ENCODE measurements at places on chromosomes 4 and X.

DNA sequence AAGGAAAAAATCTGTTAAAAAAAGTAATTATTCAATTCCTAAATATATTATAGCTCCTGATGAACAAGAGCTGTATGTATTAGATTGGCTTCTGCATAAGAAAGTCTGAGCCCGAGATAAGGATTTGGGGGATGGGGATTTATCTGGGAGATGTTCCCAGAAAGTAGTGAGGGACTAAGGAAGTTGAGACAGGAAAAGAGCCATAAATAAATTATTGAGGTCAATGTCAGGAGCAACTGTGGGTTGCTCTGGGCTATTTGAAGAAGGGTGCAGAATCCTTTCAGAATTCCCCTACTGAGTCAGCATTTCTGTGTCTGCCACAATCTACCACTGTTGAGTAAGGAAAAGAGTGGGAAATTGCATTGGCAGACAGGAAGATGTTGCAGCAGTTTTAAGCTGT, 3.1 kb upstream of the TDO2 start:
- no peak for DNase-seq

GRCh38 chrX:22310779-22311178, 38.1 kb downstream of the CBLL2 start:
- DNase-seq = no peak

DNA sequence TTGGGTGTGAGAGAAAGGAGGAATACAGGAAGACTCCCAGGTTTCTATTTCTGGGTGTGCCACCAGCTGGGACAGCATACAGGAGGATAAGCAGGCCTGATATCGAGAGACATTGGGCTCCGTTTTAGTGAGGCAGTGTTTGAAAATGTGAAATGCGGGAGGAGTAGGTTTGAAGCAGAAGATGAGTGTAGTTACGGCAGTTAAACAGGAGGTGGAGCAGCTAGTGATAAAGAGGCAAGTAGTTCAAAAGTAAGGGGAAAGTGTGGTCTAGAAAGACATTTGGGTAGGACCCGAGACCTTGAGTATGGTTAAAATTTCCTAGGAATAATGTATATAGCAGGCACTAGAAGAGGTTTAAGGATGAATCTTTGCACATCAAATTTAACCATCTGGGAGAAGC, 42.4 kb downstream of the DCUN1D4 start:
- no peak for DNase-seq

GRCh38 chr4:85482010-85482738, 7.2 kb downstream of the ARHGAP24 start:
- DNase-seq = no peak

GRCh38 chr4:83631066-83631465, 95.2 kb downstream of the GPAT3 start:
- DNase-seq = no peak

- DNase-seq = no peak
Measured at GRCh38 chr4:140982613-140983340, 150.5 kb downstream of the RNF150 start.

- no peak for DNase-seq
Measured at GRCh38 chr4:1928356-1929239, 57.4 kb downstream of the NSD2 start.

DNA sequence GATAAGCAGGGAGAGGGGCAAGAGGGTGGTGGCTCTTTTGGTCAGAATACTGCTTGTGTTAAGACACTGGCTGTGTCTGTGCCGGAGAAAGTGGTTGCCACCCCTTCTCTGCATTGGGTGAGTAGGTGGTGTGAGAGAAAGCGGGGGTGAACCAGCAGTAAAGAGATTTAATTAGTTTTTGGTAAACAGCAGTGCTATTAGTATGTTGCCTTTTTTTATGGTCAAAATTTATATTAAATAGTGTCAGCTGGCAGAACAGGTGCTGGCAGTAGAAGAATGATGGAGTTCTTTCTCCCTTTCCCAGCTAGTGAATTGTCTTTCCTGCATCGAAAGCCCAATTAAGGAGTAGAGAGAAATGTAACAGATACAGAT, 181.6 kb downstream of the LARP7 start:
- no peak for DNase-seq

DNA sequence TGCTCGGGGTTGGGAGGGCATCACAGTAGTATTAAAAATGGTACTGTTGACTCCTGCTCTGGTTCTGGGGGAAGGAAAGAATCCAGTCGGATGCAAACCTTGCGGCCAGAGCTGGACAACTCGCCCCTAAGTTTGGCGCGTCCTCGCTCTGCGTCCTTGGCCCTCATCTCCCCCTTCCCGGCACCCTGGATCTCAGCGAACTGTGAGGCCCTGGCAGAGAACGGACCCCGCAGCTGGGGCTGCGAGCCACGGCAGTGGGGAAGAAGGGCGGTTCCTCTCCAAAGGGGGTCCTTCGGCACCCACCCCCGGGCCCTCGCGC, 14.0 kb downstream of the ARHGEF6 start:
- DNase-seq = no peak

DNA sequence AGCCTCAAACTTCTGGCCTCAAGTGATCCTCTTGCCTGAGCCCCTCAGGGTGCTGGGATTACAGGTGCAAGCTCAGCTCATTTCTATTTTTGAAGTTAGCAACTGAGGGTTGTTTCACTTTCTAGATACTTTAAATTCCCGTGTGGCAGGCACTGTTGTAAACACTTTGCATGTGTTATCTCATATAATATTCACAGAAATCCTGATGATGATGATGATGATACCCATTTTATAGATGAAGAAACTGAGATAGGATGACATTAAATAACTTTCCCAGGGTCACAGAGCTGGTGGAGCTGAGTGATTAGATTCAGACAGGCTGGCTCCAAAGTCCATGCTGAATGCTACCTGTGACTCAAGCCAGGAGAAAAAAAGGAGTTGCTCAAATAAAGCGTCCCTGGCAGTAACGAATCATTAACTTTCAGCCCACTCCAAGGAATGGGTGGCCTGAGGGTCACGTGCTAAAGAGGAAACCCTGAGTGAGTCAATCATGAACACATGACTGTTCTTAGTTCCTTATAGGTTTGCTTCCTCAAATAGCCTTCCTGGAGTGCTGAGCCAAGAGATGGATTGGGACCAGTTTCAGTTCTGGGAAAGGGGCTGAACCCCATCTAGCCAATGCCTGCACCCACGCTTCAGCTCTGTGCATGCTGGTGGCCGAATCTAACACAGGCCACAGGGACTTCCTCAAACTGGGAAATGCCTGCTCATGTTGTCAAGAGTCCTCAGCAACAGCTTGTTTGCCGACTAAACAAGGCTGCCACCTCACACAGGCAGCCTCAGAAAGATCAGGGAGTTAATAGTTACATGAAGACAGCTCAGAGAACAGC, 52.8 kb downstream of the RBM47 start:
- DNase-seq = no peak

DNA sequence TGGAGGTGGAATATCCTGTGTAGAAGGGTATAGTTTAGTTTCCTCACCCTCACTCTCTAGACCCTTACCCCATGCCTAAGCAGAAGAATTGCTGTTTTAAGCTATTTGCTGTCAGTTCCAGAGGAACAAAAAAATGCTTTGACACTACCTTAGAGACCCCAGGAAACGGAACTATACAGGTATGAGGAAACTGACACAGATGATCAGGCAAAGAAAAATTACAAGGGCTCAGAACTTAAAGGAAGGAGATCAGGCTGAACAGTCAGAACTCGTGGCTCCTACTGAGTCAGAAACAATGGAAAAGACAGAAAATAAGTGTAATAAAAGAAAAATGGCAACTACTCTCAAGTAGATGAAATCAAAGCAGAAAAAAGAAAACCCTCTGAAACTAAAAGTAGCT, 65.6 kb downstream of the BANK1 start:
- DNase-seq = no peak

GRCh38 chrX:8278557-8278956, 107.5 kb upstream of the VCX2 start:
- DNase-seq = no peak

GRCh38 chrX:45771114-45771513, 570.4 kb upstream of the DIPK2B start:
- DNase-seq = no peak

GRCh38 chr4:176380352-176381157, 60.8 kb downstream of the SPCS3 start:
- no peak for DNase-seq

DNA sequence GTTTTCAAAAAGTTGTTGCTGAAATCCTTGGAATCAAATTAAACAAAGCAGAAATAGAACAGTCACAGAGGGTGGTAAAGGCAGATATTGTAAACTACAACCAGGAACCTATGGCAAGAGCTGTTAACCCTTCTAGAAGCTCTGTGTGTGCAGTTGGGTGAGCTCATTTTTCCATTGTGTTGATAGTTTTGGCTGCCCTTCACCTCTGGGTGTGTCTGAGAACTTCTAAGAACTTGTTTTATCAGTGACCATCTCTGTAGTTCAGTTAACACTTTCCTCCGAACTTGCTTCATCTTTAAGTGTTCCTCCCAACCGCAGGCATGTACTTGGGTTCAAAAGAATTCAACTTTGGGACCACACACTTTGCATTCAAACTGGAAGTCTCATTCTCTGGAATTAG, 32.7 kb downstream of the RBMX start:
- DNase-seq = no peak

DNA sequence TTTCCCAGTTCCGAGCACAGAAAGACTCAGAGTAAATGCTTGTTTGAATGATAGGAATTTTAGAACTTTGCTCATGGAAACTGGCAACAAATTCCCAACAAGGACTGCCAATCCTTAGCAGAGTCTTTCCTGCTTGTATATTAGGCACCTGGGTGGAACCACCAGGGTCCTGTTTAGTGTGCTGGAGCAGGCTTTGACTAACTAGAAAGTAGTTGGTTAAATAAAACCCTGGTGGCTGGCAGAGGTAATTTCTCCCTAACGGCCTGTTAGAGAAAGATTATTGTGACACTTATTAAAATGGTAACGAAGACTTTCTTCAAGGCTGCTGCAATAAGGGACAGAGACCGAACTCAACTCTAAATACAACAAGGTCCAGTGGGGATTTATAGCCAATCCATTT, 103.6 kb upstream of the TEX13D start:
- no peak for DNase-seq

- DNase-seq = no peak
Measured at GRCh38 chr4:167918077-167918476, 174.3 kb upstream of the ANXA10 start.

- no peak for DNase-seq
Measured at GRCh38 chr4:4913147-4913561, 53.7 kb downstream of the MSX1 start.

DNA sequence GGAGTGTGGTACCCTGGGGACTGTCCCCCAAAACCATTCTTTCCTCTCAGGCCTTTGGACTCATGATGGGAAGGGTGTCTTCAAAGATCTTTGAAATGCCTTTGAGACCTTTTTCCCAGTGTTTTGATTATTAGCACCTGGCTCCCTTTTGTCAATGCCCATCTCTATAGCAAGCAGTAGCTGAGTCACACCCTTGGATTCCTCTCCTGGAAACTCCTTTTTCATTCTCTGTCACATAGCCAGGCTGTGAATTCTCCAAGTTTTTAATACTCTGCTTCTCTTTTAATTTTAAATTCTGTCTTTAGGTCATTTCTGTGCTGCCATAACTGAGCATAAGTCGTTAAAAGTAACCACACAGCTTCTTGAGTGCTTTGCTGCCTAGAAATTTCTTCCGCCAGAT, 29.7 kb downstream of the IL21 start:
- no peak for DNase-seq

- no peak for DNase-seq
Measured at GRCh38 chr4:101670370-101670769, 120.2 kb upstream of the BANK1 start.

DNA sequence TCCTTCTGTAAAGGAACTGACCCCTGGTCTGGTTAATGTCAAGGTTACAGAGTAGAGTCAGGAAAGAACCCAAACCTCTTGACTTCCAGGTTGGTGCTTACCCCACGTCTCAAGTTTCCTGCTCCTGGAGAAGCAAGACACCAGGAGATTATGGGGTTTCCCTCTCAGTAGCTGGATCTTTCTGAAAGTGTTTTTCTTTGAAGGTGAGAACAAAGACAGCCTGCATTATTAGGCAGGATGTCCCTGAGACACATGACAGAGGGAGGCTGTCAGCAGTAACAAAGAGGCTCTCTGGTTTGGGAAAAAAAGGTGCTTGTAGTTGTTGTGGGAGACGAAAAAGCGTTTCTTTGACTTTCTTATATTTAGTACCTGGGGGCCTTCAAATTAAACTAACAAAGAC, 44.7 kb upstream of the IGFBP7 start:
- DNase-seq = no peak

DNA sequence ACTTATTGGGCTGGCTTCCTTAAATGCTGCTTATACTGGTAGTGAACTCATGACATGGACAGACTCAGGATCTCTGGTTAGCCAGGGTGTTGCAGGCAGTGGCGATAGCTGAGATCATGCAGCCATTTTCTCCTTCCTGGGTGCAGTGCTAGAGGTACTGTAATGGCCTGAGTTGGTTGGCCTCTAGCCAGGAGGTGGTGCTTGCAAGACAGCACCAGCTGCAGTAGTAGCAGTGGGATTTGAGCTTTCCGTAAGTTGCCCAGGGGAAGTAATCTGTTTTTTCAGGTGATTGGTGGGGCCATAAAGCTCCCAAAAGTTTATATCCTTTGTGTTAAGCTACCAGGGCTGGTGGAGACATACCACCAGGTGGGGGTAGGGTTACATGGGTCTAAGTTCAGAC, 45.1 kb upstream of the AADAT start:
- no peak for DNase-seq

DNA sequence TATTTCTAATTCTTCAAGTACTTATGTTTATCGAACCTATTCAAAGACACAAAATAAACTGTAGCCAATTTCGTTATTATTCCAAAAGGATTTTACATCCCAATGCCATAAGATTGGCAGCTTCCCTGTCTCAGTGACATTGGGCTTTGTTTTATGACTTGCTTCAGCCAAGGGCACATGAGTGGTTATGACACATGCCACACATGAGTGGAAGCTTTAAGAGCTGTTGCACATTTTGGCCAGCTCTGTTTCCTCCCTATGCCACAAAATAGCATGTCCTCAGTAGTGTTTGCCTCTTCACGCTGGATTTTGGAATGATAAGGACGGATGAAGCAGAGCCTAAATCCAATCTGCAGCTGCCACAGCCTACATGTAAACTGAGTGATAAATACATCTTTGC, 21.9 kb downstream of the SEC24D start:
- DNase-seq = no peak

- DNase-seq = no peak
Measured at GRCh38 chrX:100944601-100945000, 15.9 kb upstream of the XKRX start.
